T follicular helper cell (primary cell): ENCODE measurements at places on chromosomes 7 and 10.

GRCh38 chr10:24292304-24293293 is 83.7 kb downstream of the KIAA1217 start:
- DNase-seq: no peak

DNA sequence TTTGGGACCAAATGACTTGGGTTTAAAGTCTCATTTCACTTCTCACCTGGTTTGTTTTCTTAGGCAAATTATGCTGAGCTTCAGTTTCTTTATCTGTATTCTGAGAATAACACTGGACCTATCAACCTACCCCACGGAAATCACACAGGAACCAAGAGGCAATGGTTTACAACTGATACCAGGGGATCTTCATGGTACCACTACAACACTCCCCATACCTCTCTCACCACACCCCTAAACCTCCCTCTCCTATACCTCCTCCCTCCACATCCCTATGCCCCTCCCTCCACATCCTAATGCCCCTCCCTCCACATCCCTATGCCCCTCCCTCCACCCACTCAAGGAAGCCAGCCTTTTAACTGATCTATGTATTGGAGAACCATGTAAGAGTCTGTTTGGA is 9.9 kb downstream of the FAM204A start:
- no peak for DNase-seq

DNA sequence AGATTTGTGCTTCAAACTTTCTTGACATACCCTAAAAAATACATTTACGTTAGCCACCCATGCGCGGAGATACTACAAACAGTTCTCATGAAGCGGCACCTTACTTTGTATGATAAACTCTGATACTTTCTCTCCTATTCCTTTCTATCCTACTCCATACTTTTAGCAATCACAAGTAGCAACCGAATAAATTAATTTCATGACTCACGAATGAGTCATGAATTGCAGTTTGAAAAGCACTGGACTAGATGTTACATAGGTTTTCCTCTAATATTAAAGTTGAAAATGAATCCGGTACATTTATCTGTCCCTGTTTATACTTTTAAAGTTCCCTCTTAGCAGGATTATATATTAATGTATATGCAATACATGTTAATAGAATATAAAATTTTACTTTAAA is 67.6 kb downstream of the CUBN start:
- DNase-seq: no peak

- no peak for DNase-seq
Measured at GRCh38 chr10:120115959-120116358, 223.4 kb downstream of the SEC23IP start.

DNA sequence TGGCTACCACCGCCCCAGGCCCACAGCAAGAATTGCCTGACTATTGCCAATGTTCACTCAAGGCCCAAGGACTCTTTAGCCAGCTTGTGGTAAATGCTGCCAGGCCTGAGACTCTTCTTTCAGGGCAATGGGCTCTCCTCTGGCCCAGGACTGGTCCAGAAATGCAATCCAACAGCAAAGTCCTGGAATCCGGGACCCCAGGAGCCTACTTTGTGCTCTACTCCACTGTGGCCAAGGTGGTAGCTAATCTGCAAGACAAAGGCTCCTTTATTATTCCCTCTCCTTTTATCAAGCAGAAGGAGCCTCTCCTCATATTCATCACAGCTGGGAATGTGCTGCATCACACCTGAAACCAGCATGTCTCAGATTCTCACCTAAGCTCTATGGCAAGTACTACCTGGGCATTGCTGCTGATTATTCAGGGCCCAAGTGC is 107.6 kb upstream of the PRSS58 start:
- DNase-seq: no peak

DNA sequence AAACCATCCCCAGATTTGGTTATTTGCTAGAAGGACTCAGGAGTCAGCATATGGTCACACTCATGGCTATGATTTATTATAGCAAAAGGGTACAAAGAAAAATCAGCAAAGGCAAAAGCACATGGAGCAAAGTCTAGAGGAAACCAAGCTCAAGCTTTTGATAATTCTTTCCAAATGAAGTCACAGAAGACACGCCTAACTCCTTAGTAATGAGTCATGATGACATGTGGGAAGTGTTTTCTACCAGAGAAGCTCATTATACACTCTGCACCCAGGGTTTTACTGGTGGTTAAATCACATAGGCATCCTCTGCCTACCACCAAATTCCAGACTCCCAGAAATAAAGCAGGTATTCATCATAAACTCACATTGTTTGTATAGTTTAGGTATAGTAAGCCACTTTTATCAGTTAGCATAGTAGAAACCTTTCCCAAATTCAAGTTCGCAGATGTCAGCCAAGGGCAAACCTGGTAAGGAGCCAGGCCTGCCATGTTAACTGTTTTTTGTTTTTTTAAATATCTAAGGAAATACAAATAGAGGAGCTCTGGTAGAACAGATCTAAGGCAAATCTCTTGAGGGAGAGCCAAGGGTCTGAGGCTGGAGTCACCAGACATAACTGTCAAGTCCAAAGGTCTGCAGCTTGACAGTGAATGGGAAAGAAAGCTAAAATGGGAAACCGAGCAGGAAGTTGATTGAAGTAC is 15.4 kb upstream of the HIBADH start:
- no peak for DNase-seq
